ENCODE measurements at places on chromosomes 1 and 21.

DNA sequence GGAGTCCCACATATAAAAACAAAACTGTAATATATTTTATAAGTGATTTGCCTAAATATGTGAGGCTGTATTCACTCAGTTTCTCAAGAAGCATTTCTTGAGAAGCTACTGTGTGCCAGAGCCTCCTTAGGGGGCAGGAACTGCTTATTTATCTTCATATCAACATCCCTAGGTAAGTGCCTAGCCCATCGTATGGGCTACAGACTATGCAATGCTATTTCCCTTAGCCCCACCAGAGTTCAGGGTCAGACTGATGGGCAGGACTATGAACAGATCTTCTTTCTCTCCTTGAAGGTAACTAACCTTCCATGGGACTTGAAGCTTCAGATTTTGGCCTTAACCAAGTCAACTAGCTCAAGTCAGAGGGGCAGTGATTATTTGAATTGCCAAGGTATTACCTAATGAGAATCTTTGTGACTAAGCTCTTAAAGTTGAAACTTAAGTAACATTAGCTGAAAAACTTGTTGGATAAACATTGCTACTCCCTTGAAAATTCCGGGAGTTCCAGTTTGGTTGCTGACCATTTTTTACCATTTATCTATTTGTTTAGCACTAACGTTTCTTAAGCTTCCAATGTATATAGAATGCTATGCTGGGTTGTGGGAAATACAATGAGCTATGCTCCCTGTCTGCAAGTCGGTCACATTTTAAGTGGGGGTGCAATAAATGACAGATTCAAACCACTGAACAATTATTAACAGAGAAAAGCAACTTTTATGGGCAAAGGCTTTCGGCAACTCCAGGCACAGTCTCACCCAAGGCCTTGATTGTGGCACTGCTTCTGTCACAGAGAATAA, 85.2 kb downstream of the GPR88 start:
- DNase-seq: peak; percentile 73

GRCh38 chr1:245825128-245825901, 670.5 kb downstream of the KIF26B start:
- DNase-seq: no peak

- no peak for DNase-seq
These were observed 145.0 kb downstream of the PATJ start for GRCh38 chr1:61887076-61887867.

- DNase-seq: no peak
These were observed 108.0 kb downstream of the TNNI3K start for GRCh38 chr1:74343216-74343615.

GRCh38 chr1:109404838-109405237, 7.1 kb upstream of the SORT1 start:
- DNase-seq: no peak

DNA sequence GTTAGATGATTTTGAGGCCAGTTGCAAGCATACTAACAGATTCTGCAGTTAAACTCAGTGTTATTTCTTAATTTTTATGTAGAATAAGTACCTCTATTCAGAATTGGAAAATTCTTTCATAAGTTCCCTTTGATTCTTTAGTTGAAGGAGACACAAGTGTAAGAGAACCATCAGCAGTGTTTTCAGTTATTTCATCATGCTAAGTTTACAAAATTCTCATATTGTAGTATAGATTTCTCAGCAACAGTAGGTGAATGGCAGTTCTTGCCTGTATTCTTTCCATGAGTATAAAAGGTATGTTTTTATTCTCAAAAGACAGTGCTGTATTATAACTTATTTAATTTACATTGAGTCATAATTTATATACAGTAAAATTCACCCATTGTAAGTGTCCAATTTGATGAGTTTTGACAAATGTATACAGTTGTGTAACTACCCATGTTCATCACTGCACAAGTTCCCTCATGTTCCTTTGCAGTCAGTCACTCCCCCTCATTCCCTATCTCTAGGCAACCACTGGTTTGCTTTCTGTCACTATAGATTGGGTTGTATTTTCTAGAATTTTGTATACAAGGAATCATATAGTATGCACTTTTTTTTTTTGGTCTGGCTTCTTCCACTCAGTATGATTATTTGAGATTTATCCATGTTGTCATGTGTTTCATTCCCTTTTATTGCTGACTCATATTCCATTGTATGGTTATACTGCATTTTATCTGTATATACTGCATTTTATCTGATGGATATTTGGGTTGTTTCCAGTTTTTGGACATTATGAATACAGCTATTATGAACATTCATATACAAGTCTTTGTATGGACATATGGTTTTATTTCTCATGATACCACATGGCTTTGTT, 3.9 kb downstream of the RPS6KC1 start:
- no peak for DNase-seq

GRCh38 chr1:184890539-184890973, 83.8 kb downstream of the NIBAN1 start:
- DNase-seq: peak; percentile 13

GRCh38 chr1:3012456-3013291, 8.6 kb upstream of the ACTRT2 start:
- no peak for DNase-seq

GRCh38 chr1:64922336-64922735, 44.0 kb downstream of the JAK1 start:
- no peak for DNase-seq

- DNase-seq: peak; percentile 66
These were observed 339 bp upstream of the RNPC3 start for GRCh38 chr1:103525114-103525606.

DNA sequence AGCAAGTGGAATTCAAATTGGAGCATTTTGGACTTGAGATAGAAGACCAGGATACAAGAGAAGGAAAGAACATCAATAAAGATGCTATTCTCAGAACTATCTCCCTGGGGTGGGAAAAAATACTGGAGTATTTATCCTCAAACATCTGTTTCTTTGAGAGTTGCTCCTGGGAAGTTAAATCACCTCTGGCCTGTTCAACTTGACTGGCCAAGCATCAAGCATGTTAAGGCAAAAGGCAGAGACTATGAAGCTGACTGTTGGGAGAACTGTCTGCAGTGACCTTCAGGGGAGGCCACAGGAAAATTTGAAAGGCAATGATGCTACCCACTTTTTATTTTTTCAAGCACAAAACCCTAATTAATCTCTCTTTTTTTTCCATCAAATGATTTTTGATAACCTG, 239.0 kb downstream of the NTNG1 start:
- no peak for DNase-seq

DNA sequence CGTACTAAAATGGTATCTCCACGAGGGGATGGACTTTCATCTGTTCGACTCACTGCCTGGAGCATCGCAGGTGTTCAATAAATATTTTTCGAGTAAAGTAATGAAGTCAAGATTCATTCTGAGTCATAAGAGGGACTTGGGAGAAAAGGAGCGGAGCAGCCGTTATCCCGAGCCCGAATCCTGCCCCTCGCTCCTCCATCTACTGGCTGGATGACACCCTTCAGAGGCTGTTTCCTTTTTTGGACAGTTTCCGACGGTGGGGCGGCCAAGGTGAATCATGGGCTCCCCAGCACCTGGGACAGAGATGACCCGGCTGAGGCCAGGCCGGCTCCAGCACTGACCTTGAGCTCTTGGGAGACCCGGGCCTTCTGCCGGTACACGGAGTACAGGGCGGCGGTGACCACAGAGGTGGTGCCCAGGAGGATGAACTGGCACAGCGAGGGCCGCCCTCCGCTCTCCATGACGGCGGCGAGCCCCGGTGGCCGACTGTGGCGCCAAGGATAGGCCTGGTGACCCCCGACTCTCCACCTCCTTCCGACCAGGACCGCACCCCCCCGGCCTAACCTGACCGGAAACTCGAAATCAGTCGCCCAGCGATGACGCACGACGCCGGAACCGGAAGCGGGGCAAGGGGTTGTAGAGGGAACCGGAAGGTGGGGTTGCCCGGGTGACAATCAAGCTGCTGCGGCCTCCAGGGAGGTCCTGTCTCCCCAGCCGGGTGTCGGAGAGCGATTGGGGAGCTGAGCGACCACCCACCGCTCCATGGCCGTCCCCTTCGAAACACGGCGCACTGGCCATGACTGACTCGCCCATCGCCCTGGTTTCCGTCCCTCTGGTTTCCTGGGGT, at the start of gene MUL1:
MUL1 (minus strand) TSS at position 588 of the 847 bp plus-strand sequence; CDS start at position 461, 127 bp downstream.
- peak; percentile 88 for DNase-seq

GRCh38 chr1:80047791-80048190, 1041.3 kb upstream of the ADGRL4 start:
- DNase-seq: no peak

Measured in LHCN-M2 (cell line).